Activated T-helper 1 cell treated with anti-CD3 and anti-CD28 coated beads, Interleukin-12 subunit alpha, Interleukin-12 subunit beta, Interleukin-2, Interleukin-4 antibody, amounts not matched to agents 30 ng/mL and 10 ng/mL and 1 ng/mL, durations not matched to agents 14 hours and 24 hours and 36 hours (primary cell): ENCODE measurements at places on chromosomes 4 and X. TPM values are rescaled to one million over a fixed set of nuclear protein-coding genes. Genes with fewer than 3 reads are reported as not detected.

Gene TEX13C
- not detected in 2 replicates for total RNA-seq

Gene DGKK
- not detected in 2 replicates for total RNA-seq

Gene FOXO4
- total RNA-seq, result 10.7 and 11.9 TPM in 2 replicates

DNA sequence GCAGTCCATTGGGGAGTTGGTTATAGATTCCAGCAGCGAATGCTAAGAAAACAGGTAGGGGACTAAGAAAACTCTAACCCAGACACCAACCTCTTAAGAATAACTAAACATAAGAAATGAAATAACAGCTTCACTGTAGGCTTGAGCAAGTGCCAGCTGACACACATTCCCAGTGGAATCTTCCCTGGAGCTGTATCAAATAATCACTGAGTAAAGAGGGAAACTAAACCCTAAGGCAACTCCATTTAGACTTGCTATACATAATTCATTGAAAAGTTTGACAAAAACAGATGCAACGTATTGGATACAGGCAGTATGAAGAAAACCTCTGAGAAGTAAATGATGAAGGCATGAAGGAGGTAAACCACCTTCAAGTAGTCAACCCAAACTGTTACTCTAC lies 293.5 kb downstream of the OPHN1 start:
- no peaks in the 10 kb centered on the region for H3K4me1 ChIP-seq
- no peaks in the 10 kb centered on the region for H3K36me3 ChIP-seq
- H3K27ac ChIP-seq, result no peak overlapping the region
- H3K27me3 ChIP-seq, result no peaks in the 10 kb centered on the region

DNA sequence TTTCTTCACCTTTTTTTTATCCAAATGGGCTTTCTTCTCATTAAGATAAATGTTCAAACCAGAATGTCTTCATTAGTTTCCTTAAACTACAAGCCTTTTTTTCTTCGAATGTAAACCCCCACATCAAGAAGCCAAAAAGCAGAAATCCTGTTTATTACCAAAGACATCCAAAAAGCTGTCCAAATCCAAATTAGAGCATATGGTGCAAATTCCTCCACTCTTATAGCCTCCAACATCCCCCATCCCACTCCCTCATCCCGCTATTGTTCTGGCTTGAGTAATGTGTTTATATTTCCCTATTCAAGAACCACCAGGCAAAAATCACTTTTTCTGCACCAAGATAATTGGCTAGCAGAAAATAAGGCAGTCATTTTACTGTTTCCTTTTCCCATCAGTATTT lies 315.1 kb upstream of the ADGRL3 start:
- H3K27ac ChIP-seq, result no peak overlapping the region
- H3K4me1 ChIP-seq, result no peaks in the 10 kb centered on the region
- no peak for DNase-seq
- no peak overlapping the region for H3K4me3 ChIP-seq
- no peaks in the 10 kb centered on the region for H3K27me3 ChIP-seq
- H3K36me3 ChIP-seq, result no peaks in the 10 kb centered on the region

DNA sequence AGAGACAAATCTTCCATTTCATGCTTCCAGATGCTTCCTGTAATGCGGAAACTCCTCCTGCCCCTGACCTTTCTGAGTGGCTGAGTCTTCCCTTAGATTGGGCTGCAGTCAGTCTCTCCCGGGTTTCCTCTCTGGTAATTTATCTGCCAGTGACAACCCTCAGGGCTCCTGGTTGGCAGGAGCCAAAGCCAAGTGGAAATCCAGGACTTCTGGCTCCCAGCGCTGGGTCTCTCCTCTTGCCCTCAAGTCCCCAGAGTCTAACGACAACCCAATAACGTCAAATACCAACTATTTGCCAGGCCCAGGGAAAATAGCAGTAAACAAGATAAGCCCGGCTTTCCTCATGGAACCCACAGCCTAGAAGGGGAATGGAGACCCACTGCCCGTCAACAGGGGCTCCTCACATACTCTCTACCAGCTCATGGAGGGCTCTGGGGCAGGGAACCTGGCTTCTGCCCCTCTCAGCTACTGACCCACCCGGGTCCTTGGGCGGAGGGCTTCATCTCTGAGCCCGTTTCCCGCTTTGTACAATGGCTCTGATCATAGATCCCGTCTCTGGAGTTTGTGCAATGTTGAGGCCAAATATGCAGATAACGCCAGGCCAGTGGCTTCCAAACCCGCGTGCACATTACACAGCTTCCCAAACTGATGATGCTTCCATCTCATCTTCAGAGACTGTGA lies 1.1 kb upstream of the TBC1D14 start:
- H3K27me3 ChIP-seq, result no peaks in the 10 kb centered on the region
- no peak for DNase-seq
- peak overlapping the region; percentile 92 for H3K4me3 ChIP-seq
- H3K36me3 ChIP-seq, result peaks cover 2% of the 10 kb centered on the region
- peaks cover 70% of the 10 kb centered on the region for H3K4me1 ChIP-seq
- H3K27ac ChIP-seq, result peak overlapping the region; percentile 94

DNA sequence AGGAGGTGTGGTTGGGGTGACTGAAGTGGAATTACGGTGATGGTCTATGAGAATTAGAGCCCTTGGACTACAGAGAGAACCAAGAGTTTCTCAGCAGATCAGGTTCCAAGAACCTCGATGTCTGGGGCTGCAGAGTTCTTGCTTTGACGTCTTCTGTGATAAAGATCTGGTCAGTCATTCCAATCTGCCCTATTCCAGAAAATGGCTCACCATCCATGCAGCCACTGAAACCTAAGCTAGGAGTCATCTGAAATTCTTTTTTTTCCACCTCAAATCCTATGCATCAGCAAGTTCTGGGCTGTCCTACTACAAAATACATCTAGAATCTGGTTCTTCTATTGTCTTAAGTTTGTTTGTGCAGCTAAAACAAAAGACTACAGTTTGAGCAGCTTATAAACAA lies 254.4 kb upstream of the PGRMC2 start:
- peaks cover 6% of the 10 kb centered on the region for H3K27me3 ChIP-seq
- no peak overlapping the region for H3K27ac ChIP-seq
- no peak for DNase-seq
- H3K4me3 ChIP-seq, result no peak overlapping the region
- no peaks in the 10 kb centered on the region for H3K36me3 ChIP-seq
- H3K4me1 ChIP-seq, result no peaks in the 10 kb centered on the region

GRCh38 chr4:24754571-24754970 lies 40.8 kb upstream of the SOD3 start:
- H3K4me3 ChIP-seq, result no peak overlapping the region
- DNase-seq, result no peak
- H3K36me3 ChIP-seq, result no peaks in the 10 kb centered on the region
- H3K27me3 ChIP-seq, result no peaks in the 10 kb centered on the region
- H3K27ac ChIP-seq, result no peak overlapping the region

DNA sequence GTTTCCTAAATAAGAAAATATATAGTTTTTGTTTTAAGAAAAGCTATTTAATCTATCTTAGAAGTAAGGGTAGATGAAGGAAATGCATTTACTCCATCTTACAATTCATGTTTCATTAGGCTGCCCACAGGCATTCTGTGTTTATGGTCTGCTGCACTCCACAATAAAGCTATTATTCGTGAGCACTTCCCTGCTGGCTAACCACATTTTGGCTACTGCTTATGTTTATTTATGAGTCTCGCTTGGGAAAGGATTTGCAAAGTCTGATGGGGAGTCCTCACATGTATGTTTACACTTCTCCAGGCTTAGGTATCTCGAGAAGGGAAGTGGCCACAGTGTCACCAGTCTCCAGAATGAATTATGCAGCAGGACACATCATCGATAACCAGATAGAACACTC lies 260.8 kb upstream of the VCX start:
- H3K4me3 ChIP-seq, result no peak overlapping the region
- no peak for DNase-seq
- no peak overlapping the region for H3K27ac ChIP-seq
- H3K4me1 ChIP-seq, result no peaks in the 10 kb centered on the region
- no peaks in the 10 kb centered on the region for H3K27me3 ChIP-seq

DNA sequence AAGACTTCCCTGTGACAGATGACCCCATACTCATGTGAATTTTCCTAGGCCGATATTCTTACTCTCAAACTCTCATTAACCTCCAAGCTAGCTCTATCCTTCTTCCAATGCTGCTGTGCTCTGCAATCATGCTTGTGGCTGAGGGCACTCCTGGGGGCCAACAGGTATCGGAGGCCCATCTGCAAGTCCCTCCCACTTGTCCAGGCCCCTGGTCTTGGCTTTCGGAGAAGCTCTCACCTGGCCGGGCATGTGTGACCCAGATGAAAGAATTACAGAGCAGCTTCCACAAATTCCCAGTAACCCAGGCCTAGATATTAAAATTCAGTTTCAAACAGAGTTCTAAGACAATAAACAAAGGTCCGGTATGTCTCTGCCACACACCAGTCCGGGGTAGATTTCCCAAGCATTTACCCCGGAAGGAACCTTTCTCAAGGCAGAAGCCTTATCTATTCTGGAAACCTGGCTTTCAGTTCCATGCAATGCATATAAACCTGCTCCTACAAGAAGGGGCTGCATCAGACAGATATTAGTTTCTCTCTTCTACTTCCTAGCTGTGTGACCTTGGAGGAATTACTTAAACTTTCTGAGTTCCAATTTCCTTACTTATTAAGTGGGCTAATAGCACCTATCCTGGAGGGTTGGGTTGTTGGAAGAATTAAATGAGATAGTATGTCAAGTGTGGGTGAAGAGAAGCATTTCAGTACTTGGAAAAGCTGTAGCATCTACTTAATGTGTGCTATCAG lies 270.8 kb downstream of the PTTG2 start:
- H3K36me3 ChIP-seq, result no peaks in the 10 kb centered on the region
- peaks cover 8% of the 10 kb centered on the region for H3K27me3 ChIP-seq
